CD4-positive, alpha-beta T cell treated with Interleukin-10 for 1 hour (primary cell): ENCODE measurements at places on chromosomes 7 and 10.

GRCh38 chr7:128066858-128067257, 35.6 kb upstream of the LRRC4 start:
- DNase-seq = no peak

DNA sequence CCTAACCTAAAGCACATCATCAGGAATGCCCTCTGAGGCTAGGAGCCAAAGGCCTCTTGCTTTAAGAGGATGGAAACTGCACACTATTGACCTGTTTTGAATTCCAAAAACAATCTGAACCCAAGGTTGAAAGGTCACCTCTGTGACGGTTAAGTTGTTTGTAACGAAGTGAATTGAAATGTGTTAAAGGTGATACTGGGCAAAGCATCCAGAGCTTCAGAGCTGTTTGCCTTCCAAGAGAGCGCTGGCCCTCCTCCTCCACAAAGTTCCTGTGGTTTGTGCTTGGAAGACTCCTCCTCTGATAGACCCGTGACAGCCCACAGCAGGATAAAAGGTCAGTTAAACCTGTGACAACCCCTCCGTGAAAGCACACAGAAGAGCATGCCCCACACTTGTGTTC, 133.7 kb upstream of the CTTNBP2 start:
- DNase-seq = no peak

GRCh38 chr10:123270221-123270620, 116.0 kb downstream of the BUB3 start:
- DNase-seq = no peak

DNA sequence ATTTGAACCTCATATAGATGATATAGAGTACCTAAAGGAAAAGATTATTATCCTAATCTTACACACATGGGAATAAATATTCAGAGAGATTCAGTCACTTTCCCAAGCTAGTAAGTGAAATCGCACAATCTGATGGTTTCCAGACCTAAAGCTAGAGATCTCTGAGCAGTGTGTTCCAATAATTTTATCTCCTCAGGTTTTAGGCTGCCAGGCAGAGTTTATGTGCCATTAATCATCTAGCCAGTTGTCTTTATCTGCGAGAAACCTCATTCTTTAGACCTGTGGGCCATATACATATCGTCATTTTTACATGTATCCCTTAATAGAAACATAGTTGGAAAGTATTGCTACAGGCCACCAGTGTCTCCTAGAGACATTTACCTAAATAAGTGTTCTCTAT, 647.2 kb upstream of the STEAP1 start:
- no peak for DNase-seq

GRCh38 chr10:3524086-3524960, 260.7 kb downstream of the KLF6 start:
- no peak for DNase-seq

DNA sequence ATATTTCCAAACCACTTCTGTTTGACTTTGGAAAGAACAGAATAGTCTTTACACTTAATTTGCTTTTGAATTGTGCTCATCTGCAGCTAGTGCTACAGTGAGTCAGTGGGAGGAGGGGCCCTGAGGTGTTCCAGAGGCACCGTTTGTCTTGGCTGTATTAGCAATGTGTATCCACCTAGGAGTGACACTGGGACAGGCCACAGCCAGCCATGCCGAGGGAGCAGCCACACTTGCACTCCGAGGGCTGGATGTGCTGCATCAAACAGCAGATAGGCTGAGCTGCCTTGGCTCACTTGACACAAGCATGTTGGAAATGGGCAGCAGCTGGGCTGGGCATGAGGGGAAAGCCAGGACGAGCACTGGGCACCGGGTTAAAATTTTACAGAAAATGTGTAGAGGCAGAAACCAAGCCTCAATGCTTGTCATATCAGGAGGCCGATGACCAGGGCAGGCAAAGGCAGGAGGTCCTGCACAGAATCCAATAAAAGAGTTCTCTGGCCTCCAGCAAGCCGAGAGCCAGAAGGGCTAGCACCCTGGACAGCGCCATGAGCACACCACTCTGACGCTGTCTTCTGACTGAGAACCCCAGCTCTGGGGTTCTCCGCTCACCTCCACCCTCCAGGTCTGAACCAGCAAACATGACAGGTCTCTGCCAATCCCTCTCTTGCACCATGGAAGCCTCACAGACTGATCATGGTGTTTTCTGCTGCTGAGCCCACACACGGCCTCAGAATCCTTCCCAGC, 163.3 kb downstream of the GRID1 start:
- DNase-seq = no peak

DNA sequence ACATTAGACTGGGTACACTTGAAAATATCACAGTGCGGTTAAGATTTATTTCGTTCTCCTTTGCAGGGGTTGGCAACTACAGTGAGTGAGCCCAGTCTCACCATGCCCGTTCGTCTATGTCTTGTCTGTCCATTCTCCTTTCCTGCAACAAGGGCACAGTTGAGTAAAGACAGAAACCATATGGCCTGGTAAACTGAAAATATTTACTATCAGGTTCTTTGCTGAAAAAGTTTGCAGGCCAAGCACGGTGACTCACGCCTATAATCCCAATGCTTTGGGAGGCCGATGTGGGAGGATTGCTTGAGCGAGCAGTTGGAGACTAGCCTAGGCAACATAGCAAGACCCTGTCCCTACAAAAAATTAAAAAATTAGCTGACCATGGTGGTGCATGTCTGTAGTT, 11.4 kb upstream of the KCTD7 start:
- DNase-seq = no peak
